ENCODE measurements at places on chromosomes 7 and 10.

GRCh38 chr10:132668048-132668394 lies 117.9 kb downstream of the NKX6-2 start:
- no peak for DNase-seq

DNA sequence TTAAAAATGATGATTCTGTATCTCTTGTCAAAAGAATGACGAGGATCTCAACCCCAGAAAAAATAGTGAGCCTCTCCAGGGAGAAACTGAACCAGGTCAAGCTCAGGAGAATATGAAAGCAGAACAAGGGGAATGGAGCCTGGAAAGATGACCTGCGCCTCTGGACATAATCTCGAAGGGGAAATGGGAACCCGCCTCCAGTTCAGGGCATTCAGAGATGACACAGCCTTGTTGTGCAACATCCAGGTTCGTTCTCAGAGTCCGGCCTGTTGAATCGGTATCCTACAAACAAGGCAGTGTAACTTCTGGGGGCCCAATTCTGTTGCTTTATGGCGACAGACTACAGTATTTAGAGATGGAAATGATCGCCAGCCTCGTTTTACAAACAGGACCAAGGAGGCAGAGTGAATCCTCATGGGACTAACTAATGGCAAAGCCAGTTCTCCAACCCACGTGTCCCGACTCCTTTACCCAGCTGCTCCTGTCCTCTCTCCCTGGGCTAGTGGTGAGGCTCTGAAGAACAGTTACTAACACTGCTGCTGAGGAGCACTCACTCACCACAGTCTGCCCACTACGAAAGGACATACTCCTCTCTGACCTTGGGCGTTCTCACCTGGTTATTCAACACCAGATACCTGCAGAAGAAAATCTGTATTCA lies 67.6 kb downstream of the JAZF1 start:
- no peak for DNase-seq

DNA sequence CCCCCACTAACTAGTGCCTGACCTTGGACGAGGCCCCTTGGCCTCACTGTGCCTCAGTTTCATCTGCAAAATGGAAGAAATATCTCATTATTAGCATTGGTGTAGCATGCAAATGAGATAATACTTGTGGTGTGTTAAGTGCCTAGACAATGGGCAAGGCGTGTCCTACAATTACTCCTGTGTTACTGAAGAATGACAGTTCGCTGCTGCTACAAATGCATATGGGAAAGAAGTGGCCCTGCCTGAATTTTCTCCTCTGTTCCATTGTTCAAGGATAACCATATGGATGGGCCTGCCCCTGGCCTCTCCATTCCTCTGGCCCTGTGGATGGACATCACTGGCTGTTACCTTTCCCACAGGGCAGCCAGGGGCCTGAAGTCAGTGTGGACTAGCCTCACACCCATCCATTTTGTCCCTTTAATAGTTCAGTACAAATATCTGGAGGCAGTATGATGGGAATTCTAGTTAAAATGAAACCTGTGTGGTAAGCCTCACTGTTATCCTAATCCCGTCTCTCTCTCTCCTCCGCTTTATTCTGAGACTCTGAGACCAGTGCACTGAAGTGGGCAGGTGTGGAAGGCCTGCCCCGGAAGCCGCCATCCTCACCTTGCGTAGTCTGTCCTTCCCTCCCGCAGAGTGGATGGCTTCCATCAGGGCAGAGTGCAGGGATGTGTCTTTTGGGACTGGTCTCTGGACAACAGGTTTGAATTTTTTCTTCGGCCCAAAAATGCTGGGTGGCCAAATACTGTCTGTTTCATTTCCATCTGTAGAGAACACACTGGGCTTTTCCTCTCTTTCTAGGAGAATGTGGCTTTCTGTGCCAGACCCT lies 244.6 kb upstream of the GRB10 start:
- no peak for DNase-seq

DNA sequence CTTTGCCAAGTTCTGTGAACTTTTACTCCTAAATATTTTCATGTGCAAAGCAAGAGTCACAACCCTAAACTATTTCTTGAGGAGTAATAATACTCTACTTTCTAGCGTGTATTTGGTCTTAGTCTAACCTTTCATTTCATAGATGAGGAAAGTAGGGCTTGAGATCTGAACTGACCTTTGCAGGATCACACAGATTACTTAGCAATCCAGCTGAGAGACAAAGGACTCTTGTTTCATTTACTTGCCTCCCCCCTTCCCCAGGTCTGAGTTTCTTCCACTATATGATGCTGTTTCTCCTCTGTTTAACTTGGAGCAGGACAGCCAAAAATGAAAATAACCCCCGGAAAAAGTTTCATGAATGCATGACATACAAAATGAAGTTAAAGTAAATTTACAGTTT lies 75.3 kb upstream of the PTN start:
- DNase-seq = no peak

GRCh38 chr7:148492157-148492860 lies 98.3 kb upstream of the C7orf33 start:
- DNase-seq = no peak

DNA sequence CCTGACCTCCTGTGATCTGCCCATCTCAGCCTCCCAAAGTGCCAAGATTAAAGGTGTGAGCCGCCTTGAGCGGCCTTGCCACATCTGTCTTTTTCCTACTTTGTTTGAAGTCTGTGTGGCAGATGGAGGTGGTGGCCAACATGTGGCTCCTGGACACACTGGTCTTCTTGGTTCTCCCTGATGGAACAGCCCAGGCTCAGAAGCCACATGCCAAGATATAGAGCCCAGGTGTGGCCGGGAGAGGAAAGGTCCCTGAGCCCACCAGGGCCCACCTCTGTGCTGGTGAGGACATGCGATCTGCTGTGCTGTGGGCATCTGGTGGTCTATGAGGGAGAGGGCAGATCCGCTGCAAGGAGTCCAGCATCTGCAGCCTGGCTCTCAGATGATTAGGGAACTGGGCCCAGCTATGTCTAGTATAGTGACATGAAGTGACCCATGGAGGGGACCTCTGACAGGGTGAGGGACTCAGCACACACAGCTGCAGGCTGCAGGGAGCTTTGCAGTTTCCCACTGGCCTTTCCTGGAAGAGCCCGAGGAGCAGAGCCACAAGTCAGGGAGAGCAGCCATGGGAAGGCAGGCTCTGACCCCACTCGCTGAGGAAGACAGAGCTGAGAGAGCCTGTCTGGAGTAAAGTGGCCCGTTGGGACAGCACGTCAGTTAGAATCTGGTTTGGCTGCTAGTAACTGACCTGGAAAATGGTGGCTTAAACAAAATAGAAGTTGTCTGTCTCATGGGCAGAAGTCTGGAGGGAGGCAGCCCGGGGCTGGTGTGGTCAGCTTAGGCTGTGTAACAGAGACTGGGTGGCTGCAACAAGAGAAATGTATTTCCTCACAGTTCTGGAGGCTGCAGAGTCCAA lies 25.9 kb downstream of the ADCY1 start:
- no peak for DNase-seq

DNA sequence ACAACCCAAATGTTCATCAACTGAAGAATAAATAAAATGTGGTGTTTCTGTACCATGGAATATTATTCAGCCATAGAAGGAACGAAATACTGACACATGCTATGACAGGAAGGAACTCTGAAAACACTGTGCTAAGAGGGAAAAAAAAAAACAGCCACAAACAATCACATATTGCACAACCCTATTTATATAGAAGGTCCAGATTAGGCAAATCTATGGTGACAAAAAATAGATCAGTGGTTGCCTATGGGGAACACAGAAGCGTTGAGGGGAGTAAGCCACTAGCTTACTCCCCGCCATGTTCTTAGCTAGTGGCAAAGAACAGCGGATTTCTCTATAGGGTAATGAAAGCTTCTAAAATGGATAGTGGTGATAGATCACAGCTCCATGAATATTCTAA lies 198.4 kb downstream of the TPST1 start:
- no peak for DNase-seq

DNA sequence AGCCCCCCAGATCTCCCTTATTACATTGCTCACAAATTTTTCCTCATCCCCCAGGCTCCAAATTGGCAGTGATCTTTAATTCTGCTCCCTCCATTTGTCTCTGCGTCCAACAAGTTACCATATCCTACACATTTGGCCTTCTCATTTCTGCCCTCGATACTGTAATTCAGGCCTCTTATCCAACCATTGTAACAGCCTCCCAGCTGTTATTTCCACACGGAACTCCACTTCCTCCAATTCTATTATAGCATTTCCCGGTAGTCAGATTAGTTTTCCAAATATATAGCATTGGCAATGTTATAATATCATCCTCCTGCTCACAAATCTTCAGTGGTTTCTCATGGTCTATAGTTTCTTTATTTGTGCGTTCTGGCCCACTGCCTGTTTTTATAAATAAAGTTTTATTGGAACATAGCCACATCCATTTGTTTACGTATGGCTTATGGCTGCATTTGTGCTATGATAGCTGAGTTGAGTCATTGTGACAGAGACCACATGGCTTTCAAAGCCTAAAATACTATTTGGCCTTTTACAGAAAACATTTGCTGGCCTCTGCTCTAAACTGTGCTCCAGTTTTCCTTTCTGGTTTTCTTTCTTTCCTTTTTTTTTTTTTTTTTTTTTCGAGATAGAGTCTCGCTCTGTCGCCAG lies 126.5 kb upstream of the ZNF438 start:
- DNase-seq = no peak

DNA sequence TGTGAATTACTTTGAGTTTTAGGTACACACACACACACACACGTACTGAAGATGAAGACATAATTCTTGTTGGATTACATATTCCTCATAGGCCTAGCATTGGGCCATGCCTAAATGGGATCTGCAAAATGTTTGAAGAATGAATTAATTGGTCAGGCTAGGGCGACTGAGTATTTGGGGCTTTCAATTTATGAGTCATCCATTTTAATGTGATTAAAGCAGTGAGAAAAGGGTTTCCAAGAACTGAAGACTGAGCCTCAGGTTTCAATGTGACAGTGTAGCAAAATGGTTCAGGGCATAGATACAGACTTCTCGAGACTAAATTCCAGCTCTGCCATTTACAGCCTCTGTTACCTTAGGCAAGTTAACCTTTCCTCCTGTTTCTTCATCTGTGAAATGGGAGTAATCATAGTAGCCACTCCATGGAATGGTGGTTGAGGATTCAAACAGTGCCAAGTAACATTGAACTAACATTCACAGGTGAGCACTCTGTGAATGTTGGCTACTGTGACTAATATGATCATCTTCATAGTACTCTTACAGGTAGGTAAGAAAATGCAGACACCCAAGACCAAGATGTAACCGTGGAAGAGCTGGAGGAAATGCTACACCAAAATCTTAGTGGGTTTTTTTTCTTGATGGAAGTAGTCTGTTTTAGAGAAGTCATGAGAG lies 7.6 kb downstream of the BPGM start:
- DNase-seq = no peak

DNA sequence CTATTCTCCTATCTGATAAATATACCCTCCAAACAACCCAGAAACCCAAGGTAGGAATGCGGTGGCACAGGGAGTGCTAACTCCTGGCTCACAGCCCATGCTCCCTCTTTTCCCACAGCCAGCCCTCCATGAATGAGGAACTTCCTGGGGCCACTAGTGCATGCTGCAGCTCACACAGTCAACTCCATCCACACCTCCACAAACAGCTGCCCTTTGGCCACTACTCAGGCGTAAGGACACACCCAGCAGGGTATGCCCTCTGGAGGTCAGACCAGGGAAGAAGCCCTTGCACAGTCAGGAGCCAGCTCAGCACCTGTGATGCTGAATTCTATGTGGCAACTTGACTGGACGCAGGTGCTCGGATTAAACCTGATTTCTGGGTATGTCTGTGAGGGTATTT lies 85.2 kb upstream of the PIK3CG start:
- no peak for DNase-seq

GRCh38 chr7:136009488-136010079 lies 32.4 kb upstream of the MTPN start:
- no peak for DNase-seq

GRCh38 chr7:40437936-40438634 lies 303.3 kb downstream of the SUGCT start:
- no peak for DNase-seq

GRCh38 chr7:22561321-22561811 lies 61.4 kb upstream of the STEAP1B start:
- no peak for DNase-seq

GRCh38 chr10:27534161-27534700 lies 30.1 kb downstream of the RAB18 start:
- no peak for DNase-seq

Data from CD8-positive, alpha-beta T cell (primary cell).